ENCODE measurements at places on chromosomes 12 and 14. TPM values are rescaled to one million over a fixed set of nuclear protein-coding genes. Genes with fewer than 3 reads are reported as not detected.

The SLC6A13 gene
- total RNA-seq = not detected

The KRT82 gene
- total RNA-seq = not detected

- no peak for DNase-seq
- no peak overlapping the region for H3K27ac ChIP-seq
- peaks cover 4% of the 10 kb centered on the region for H3K4me1 ChIP-seq
- H3K27me3 ChIP-seq = no peaks in the 10 kb centered on the region
- H3K36me3 ChIP-seq = no peaks in the 10 kb centered on the region
Measured at GRCh38 chr12:46677749-46678148, 148.0 kb downstream of the SLC38A4 start.

DNA sequence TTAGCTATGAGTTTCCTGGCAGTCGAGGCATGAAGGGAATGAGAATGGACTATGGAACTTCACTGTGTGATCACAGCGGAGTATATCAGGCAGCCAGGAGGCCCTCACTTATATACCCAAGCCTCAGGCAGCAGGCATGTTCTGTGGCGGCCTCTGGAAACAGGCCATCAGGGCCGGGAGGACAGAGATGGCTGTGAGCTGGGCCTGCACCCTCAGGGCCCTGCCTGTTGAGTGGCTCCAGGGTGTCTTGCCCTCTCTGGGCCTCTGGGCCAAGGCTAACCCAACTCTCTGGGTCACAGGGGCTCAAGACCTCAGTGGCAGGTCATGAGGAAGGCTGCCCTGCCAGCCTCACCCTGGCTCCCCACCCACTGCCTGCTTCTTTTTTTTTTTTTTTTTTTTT is 33.9 kb upstream of the RCOR1 start:
- H3K4me1 ChIP-seq = peaks cover 10% of the 10 kb centered on the region
- DNase-seq = no peak
- H3K27ac ChIP-seq = no peak overlapping the region
- H3K36me3 ChIP-seq = no peaks in the 10 kb centered on the region
- no peaks in the 10 kb centered on the region for H3K27me3 ChIP-seq

- no peaks in the 10 kb centered on the region for H3K36me3 ChIP-seq
- no peak overlapping the region for H3K27ac ChIP-seq
- H3K4me1 ChIP-seq = no peaks in the 10 kb centered on the region
- no peaks in the 10 kb centered on the region for H3K27me3 ChIP-seq
- no peak for DNase-seq
Measured at GRCh38 chr14:65981192-65981843, 504.9 kb upstream of the CCDC196 start.

- no peak for DNase-seq
- H3K36me3 ChIP-seq = no peaks in the 10 kb centered on the region
- H3K27me3 ChIP-seq = no peaks in the 10 kb centered on the region
- no peak overlapping the region for H3K4me3 ChIP-seq
- H3K27ac ChIP-seq = no peak overlapping the region
Measured at GRCh38 chr12:33988197-33988805, 34.0 kb upstream of the ALG10 start.
